Left lung (tissue), 14 donors: ENCODE measurements at places on chromosomes 12 and 14.

DNA sequence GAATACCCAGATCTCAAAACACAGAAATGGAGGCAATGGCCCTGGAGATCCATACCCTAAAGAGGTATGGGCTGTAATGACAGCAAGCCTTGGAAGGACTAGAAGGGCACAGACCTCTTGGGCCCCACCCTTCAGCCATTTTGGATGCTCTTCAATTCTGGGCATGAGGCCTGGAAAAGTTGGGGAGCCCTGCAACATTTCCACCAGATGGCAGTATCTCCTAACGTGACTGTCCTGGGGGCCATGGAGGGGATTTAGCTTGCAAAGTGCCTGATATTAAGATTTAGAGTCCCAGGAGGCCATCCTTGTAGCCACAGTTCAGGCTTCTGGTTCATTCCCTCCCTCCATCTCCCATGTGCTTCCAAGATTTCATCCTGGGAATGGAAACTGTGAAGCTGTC is 30.2 kb downstream of the KCNA5 start:
- DNase-seq: no peak

DNA sequence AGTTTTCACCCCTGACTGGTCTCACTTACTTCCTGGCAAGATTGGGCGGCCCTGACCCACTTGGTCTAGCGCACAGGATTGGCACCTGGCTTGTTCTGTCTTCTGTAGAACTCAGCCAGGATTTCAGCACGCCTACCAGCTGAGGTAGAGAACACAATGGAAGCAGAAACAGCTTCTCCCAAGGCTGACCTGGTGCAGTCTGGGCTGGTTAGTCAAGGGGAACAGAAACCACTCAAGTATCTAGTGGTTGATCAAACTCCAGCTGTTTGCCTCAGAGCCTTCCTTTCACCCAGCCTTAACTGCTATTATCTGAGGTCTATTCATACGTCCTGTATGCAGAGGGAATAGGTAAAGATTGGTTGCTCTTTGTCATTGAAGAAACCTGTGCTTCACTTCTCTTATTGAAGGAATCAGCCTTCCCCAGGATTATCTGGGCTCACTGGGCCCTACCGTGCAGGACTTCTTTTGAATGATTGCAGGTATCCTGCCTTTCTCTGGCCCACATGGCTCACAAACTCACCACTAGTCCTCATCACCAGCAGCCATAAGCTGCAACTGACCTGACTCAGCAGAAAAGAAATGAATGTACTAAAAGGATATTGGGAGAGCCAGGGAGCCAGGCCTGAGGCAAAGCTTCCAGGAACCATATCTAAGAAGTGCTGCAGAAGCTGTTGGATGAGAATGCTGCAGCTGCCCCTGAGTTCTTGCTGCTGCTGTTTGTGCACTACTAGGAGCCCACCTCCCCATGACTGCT is 2.5 kb upstream of the PLEKHD1 start:
- DNase-seq: no peak

DNA sequence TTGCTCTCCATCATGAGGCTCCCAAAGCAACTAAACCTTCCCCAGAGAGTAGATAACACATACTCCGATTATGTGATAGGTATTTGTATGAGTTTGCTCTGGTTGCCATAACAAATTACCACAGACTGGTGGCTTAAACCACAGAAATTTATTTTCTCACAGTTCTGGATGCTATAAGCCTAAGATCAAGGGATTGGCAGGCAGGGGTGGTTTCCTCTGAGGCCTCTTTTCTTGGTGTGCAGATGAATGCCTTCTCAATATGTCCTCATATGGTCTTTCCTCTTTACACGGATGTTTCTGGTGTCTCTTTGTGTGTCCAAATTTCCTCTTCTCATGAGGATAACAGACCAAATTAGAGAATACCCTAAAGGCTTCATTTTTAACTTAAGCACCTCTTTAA is 285.8 kb upstream of the GRIP1 start:
- DNase-seq: no peak

DNA sequence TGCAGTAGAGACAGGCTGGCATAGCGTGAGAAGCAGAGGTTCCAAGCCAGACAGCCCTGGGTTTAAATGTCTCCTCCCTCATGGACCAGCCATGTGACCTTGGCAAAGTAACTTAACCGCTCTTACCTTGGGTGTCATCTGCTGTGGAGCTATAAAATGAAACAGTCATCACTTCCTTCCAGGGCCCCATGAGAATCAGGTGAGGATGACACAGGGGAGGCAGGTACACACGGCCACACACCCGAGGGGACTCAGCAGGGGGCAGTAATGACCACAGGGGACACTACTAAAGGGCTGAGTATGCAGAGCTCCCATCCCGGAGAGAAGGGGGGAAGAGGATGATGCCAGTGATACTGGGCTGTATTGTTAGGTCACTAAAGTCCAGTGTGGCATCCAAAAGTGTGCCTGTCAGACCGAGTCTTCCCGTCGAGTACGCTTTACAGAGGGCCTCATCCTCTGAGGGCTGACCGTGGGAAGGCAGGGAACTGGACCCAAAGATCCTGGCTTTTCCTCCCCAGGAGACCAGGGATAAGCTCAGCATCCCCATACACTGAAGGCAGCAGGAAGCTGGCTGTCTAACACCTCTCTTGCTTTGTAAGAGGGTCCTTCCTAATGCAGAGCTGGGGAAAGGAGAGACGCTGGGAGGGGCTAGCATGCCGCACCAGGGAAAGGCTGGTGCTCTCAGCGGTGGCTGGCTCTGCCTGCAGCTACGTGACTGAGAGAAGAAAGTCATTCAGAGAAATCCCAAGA is 94.2 kb downstream of the SINHCAF start:
- no peak for DNase-seq

GRCh38 chr14:73136085-73136386 is 271 bp upstream of the PSEN1 start:
- DNase-seq: no peak

DNA sequence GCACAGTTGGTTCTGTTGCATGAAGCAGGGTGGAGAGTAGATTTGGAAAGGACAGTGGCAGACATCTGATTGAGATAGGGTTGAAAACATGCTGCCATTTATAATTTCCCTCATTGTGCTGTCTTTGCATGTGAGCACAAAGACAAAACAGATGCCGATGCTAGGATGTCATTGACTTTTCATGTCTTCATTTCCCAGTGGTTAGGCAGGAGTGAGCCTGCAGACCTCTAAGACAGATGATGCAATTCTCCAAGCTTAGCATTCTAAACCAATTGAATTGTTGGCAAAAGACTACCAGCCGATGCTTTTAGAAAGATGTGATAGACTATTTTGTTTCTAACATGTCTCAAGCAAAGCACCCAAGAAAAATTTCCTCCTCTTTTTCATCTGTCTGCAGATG is 37.1 kb upstream of the PELI2 start:
- DNase-seq: no peak

DNA sequence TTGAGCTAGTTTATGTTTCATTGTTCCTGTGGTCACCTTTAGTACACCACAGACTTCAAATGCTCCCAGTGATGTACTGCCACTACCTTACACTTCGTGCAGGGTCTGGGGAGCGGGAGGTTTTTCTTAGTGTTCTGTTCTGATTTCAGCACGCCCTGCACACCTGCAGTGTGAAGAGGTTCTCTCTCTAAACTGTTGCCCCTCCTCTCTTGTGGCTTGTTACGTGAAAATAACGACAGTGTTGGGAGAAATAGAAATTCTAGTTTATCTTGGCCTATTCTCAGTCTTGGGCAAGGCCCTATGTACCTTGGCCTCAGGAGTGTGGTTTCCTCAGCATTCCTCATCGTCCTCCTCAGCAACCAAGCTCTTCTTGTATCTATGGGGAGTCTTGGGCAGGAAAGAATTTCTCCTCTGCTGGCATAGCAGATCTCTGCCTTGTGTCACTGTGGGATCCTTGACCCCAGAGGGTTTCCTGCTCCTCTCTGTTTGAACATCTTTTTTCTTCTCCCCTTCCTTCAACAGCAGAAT is 48.6 kb downstream of the EIF2S3B start:
- no peak for DNase-seq

DNA sequence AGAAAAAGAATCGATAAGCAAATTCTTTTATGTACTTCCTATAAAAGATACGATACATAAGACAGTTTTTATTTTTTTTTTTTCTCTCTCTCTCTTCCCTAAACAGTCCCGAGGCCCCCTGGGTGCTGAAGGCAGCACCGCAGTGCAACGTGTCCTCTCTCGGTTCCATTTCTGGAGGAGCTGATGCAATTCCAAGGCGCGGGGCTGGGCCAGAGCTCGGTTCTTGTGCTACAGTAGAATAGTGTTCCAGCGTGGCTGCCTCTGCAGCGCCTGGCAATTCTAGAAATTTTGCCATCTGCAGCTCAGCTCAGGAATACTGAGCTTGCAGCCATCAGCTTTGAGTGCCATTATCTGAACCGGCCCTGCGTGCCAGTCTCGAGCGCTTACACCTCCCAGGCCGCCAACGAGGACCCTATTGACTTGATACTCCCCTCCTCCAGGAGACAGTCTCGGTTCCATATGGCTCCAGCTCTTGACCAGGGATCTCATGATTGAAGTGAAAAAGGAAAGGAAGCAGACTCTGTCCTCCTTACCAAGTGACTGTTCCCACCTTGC is 630 bp downstream of the ALDH1L2 start:
- DNase-seq: peak; percentile 46

DNA sequence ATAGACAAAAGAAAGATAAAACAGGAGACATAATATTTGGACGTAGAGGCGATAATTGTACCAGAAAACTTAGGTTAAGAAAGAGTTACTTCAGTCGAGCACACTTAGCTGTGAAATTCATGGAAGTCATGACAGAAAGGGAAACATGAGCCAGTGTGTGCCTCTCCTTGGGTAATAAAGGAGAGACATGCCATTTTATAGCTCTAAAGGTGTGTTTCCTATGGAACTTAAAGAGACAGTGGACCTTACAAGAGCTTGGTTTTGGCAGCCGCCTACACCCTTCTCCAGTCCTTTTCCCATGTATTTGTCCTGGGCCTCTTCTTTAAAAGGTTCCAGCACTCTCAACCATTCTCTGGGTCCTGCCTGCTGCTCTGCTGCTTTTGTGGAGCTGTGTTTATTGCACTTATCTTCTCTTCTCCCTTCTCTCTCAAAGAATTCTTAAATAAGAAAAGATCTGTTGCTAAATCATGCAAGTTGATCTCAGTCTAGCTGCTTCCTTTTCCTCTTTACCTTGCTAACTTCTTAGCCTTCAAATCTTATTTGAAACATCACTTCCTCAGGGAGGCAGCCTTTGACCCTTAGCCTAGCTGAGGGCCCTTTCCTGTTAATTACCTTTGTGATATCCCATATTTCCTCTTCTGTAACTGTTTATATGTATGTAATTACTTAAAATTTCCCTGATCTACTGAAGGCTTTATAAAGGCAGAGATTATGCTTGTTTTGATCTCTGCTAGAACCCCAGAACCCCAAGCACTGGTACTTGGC is 81.8 kb upstream of the EVL start:
- no peak for DNase-seq

- DNase-seq: no peak
Measured at GRCh38 chr12:4843907-4844306, 65.8 kb upstream of the KCNA1 start.

DNA sequence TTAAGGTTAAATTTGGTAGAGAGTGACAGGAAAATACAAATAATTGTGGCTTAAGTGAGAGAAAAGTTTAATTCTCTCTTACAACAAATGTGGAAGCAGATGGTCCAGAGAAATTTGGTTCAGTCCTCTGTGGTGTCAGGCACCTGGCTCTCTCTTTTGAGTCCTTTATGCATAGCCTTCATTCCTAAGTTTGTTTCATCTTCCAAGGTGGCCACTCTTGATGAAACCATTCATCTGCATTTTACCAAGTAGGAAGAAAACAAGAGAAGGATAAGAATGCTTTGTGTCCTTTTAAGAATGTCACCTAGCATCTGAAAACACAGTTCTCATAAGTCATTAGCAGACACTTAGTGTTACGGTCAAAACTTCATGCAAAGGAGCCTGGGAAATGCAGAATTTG is 442.5 kb downstream of the CCER1 start:
- DNase-seq: no peak

DNA sequence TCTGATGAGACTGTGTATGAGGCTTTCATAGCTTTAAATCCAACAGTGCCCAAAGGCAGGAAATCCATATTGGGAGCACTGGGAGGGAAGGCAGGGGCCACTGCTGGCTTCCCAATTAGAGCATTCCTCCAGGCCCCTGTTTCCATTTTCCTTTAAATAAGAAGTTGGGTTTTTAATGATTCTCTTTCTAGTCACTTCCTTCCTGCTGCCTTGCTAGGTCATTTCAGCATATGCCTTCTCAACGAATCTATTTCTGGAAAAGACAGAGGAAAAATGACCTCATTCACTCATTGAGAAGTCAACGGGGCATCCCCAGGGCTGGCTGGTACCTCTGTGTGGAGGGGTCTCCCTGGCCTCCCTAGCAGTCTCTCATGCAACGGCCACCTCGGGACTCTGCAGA is 43.5 kb downstream of the IGF1 start:
- DNase-seq: no peak

DNA sequence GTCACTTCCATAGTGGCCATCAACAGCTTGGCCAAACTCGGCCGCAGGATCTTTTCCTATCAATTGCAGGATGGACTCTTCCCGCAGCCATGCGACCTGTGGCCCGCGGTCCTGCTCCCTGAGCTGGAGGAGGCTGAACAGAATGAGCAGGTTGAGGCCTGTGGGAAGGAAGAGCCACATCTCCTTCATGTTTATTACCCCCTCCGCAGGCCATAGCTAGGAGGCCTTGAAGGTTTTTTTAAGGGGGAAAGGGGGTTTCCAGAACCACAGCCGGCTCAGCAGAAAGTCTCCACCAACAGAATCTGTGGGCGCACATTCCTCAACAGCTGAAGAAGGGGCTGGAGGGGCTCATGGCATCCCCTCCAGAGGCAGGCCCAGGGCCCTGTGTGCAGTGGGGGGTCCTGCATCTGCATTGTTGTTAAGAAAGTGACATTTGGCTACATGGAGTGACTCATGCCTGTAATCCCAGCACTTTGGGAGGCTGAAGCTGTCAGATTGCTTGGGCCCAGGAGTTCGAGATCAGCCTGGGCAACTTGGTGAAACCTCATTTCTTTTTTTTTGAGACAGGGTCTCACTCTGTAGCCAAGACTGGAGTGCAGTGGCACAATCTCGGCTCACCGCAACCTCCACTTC is 25.2 kb upstream of the PPP1R13B start:
- no peak for DNase-seq

DNA sequence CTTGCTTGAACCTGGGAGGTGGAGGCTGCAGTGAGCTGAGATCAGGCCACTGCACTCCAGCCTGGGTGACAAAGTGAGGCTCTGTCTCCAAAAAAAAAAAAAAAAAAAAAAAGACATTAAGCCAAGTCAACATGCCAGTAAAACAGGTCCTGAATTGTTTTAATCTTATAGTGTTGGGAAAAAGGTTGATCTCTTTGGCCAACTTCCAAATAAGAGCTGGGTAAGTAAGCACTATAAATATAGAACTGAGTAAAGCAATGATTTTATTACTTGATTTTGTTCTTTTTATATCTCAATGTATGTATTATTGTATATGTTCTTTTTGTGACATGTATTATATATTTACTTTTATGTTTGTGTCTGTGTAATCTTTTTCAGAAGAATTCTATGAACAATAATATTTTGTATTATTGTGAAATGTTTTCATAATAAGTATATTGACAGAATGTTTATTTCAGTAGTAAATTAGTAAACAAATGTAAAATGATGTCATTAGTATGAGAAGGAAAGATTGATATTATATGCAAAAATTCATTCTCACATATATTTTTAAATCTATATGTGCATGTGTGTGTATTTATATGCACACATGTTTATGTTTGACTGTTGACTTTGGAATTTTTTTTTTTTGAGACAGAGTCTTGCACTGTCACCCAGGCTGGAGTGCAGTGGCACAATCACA is 9.6 kb upstream of the AKAP6 start:
- no peak for DNase-seq

GRCh38 chr14:59419303-59419702 is 45.9 kb downstream of the GPR135 start:
- no peak for DNase-seq

GRCh38 chr14:34237081-34237480 is 225.0 kb downstream of the SPTSSA start:
- no peak for DNase-seq

- DNase-seq: no peak
Measured at GRCh38 chr12:124881123-124881522, 17.5 kb upstream of the SCARB1 start.
